ENCODE measurements at places on chromosomes 5 and 9.

DNA sequence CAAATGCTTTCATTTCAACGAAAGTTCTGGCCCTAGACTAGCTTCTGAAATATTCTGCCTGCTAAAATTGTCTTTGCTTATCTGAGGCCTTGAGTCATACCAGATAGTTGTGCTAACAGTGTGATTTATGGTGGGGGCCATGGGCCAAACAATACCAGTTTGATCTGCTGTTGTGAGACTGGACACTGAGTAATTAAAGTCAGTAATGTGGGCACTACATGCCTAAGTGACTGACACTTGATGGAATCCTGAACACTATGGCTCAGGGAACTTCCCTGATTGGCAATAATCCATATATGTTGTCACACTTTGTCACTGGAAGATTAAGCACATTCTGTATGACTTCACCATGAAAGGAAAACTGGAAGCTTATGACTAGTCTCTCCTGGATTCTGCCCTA lies 127.6 kb upstream of the CYLC2 start:
- DNase-seq: no peak

DNA sequence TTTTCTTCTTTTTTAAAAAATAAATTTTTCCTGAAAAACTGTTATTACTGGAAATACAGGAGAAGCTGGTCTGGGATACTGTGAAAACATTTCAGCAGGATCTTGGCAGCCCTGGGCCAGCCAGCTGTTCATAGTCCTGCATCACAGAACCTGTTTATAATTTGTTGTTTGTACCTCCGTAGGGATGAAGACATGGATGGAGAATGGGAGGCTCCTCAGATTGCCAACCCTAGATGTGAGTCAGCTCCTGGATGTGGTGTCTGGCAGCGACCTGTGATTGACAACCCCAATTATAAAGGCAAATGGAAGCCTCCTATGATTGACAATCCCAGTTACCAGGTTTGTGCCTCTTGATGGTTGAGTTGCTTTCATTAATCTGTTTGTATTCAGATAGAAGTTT lies 12.4 kb upstream of the MAML1 start:
- DNase-seq: no peak

GRCh38 chr5:176682016-176682531 lies 34.8 kb downstream of the TSPAN17 start:
- DNase-seq: no peak

- DNase-seq: no peak
Measured at GRCh38 chr9:119181561-119181960, 187.7 kb downstream of the BRINP1 start.

DNA sequence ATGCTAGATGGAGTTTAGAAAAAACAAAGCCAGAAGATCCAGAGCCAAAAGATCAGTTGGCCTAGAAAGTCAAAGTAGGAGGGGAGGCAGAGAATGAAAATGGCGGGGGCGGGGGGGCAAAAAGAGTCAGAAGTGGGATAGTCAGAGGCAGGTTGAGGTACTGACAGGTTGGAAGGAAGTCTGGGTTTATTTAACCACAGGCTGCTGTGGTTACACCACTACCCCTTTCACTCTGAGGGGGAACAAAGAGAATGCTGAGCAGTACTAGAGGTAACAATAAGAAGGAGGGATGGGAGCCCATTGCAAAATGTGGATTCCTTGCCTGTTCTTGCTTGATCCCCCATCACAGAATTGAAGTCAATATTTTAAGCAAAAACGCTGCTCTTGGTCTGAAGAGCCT lies 111.8 kb downstream of the CAVIN4 start:
- DNase-seq: no peak

DNA sequence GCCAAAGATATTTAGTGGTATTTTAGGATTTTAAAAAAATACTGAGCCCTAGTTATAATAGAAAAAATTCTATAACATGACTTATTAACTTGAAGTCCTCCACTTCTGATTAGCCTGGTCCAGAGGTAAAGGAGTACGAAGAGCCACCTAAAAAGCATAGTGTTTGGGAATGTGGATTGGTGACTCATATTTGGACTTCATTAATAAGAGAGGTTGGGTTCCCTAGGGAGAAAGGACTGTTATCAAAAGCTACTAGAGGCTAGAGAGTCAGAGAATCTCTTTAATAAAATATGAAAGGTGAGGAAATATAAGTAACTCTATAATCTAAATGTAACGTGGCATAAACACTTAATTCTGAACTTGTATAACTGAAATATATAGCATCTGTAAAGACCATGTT lies 180.7 kb upstream of the TARS1 start:
- no peak for DNase-seq

DNA sequence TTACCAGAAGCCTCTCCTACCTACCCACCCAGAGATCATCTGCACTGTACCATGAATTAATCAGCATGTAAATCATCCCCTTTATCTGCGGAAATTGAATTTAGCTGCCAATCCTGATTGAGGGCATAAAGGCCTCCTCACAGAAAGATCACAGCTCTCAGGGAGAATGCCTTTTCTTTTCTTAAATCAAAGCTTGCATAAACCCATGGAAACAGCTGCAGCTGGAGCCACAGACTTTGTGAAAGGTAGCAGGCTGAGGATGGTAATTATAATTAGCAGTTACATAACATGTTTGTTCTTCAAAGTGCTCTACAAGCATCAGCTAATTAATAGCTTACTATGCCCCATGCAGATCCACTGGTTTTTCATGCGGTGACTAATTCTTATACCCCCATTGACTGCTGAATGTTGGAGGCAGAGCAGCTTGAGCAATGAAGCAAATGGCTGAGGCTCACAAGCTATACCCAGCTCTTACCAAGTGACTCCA lies 54.6 kb downstream of the SUSD1 start:
- DNase-seq: no peak

GRCh38 chr5:174844971-174845370 lies 120.6 kb downstream of the MSX2 start:
- no peak for DNase-seq

DNA sequence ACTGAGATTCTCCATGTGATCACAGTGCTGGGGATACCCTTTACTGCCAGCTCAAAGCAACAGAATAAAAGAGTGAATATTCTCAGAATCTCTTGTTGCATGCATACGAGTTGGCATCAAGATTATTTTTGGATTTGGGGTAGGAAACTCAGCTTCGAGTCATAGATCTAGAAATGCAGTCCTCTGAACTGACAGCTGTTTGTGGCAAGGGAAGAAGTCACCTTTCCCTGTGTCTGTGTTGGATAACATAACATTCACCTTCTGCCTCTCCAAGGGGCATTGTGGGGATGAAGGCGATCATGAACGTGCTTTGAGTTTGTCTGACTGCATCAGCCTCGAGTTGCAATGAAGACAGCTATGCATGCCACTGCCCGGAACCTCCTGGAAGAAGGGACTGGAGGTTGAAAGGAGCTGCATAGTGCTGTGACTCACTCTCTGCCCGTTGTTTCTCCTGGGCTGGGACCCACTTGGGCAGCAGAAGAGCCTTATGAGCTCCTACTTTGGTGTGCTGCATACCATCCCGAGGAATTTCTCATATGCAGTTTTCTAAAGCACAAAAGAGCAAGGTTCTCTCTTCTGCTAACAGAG lies 231.7 kb downstream of the ARHGAP26 start:
- DNase-seq: no peak

GRCh38 chr9:107782381-107782780 lies 292.8 kb upstream of the KLF4 start:
- no peak for DNase-seq

DNA sequence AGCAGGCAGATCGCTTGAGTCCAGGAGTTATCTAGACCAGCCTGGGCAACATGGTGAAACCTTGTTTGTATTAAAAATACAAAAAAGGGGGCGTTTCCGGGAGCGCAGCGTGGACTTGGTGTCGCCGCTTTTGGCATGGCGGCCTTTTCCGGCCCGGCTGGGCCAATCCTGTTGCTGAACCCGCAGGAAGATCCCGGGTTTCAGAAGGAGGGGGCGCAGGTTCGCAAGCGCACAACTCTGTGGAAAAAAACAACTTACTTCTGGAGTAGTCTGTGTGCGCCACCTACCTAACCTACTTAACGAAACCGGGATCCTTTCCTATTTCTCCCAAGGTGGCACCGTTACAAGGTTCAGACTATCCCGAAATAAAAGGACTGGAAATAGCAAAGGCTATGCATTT lies 198.6 kb downstream of the MSX2 start:
- no peak for DNase-seq

- no peak for DNase-seq
Measured at GRCh38 chr5:147748590-147748989, 33.9 kb downstream of the JAKMIP2 start.

DNA sequence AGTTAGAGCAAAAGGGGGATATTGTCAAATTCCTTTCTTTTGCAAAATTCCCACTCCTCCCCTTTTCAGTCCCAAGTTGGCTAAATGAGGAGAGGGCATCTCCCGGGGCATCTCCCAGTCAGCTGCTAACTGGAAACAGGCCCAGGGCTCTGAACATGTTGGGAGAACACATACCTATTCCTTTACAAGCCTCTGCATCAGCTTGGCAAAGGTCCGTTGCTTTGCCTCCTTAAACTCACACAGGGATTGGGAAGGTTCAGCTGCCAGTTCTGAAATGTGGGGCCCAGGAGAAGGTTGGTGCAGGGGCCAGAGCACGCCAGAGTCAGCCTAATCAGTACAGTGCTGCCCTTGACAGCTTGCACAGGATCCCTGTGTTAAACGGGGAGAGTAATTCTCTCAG lies 11.0 kb upstream of the DMRT3 start:
- DNase-seq: no peak

DNA sequence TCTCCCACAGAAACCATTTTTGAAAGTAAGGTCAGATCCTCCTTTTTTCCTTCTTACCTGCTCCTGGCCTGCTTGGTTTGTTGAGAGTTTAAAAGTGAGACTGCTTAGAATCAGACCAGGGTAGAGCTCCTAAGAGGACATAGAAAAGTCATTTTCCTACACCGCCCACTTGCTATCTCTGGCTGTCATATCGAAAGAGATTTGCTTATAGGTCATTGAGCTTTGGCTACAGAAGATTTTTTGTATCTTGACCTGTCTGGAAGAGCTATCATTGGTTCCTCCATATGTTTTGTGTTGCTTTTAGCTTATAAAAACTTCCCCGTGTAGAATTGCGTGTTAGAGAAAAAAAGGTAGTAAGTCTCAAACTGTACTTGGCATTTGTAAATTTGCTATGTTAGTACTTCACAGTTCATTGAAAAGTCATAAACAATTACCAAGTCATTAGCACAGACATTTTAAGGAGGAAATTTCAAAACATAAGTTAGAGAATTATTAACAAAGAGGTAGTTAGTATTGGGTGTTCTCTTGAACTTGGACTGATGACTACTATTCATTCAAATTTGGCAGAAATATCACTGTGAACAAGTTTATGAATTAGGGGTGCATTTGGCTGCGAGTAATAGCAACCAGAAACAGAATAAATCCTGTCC lies 96.6 kb downstream of the MAN2A1 start:
- no peak for DNase-seq

DNA sequence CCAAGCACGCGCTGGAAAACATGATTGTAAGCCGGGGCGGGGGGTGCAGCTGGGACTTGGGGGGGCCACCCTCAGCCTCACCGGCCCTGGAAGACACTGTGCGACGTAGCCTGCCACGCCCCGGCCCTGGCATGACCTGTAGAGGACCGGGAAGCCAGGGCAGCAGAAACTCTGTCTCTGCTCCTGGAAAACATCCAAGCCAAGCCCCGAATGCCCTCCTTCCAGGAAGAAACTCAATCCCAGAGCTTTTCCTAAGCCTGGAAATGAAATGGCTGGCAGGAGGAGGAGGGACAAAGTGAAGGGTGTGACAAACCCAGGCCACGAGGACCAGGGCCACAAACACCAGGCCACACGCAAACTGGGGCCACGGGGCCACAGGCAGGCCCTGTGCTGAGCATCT lies 55.4 kb downstream of the KCNT1 start:
- DNase-seq: no peak

- no peak for DNase-seq
Measured at GRCh38 chr5:31962871-31963307, 211.2 kb downstream of the GOLPH3 start.

GRCh38 chr9:124437086-124437485 lies 13.2 kb upstream of the ADGRD2 start:
- DNase-seq: no peak

- DNase-seq: no peak
Measured at GRCh38 chr5:32638309-32638708, 53.0 kb downstream of the SUB1 start.

- DNase-seq: no peak
Measured at GRCh38 chr9:9631284-9631683, 981.5 kb downstream of the PTPRD start.

DNA sequence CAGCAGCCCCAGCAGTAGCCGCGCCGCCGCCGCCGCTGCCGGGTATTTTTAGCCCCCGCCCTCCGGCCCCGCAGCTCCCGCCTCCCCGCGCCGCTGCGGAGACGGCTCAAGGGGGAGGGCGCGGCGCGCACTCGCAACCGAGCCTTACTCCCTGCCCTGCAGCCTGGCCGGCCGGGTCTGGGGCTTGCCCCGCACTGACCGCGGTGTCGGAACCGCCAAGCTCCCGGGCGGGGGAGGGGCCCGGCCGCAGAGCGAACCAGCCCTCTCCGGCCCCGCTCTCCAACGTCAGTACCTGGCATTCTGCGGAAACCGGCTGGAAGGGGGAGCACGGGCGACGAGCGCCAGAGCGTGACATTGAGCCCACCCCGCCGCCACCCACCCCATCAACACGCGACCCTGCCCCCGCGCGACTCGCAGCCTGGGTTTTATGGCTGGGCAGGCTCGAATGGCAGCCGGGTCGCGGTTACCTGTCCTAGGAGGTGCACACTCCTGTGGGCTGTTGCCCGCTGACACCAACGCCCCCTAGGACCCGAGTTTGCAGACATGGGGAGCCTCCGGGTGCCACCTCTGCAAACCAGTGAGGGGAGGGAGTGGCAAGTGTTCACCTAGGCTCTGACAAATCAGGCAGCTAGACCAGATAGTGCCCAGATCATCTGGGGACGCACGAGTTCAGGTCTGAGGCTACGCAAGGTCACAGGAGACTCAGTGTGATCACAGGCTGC lies at the start of gene ACSL6:
Gene ACSL6, minus strand, starts transcription at position 37 of the 722 bp plus-strand sequence. CDS start 105 bp downstream, outside the sequence.
- no peak for DNase-seq

DNA sequence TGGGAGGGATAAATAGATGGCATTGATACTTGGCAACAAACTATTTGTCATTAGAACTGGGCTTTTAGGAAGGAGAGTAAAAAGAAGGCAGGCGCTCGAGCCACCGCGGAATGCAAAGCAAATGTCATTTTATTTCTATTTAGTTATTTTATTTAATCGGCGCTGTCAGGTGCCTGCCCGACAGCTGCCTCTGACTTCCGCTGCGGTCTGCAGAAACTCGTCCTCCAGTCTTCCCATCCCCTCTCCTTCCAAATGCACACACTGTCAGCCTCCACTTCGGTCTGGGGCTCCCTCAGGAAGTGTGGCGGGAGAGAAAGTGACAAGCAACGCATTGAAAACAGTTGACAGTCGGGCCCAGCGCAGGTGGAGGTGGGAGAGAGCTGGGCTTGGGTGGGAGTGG lies 29.3 kb downstream of the ASS1 start:
- DNase-seq: no peak

DNA sequence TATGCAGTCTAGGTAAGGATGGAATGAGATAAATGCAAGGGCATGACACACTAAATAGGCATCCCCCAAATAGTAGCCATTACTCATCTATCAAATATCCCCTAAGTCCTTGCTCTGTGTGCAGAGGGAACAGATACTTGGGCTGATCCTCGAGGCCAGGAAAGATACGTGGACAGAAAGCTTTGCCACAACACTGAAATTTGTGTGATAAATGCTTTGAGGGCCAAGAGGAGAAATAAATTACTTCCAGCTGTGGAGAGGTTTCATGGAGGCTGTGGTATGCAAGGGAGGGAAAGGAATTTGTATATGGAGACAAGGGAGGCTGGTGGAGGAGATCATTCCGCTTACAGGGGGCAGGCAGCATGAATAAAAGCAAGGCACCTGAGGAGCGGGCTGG lies 18.5 kb downstream of the ATOX1 start:
- no peak for DNase-seq

- no peak for DNase-seq
Measured at GRCh38 chr9:121744687-121745395, 93.4 kb downstream of the DAB2IP start.

GRCh38 chr9:34560599-34561214 lies 28.8 kb downstream of the CNTFR start:
- no peak for DNase-seq
